IMR-90 (cell line): ENCODE measurements at places on chromosomes 4 and X. TPM values are rescaled to one million over a fixed set of nuclear protein-coding genes. Genes with fewer than 3 reads are reported as not detected.

The IQCM gene
- total RNA-seq: not detected in 2 replicates

DNA sequence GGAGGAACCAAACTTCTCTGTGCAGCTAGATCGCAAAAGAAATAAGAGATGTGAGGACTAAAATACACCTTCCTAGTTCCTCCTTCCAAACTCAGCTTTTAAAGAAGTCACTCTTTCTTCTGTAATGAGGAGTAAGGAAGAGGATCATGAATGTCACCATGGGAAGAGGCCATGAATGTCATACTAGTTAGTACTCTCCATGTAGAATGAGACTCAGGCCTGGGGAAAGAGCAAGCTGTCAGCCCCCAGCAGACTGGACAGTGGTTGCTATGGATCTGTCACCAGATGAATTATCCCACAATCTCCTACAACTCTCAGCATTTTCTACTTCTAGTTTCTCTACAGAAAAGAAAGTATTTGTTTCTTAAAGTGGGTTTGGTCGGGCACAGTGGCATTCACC is 57.1 kb upstream of the PRDM8 start:
- no peak for DNase-seq

DNA sequence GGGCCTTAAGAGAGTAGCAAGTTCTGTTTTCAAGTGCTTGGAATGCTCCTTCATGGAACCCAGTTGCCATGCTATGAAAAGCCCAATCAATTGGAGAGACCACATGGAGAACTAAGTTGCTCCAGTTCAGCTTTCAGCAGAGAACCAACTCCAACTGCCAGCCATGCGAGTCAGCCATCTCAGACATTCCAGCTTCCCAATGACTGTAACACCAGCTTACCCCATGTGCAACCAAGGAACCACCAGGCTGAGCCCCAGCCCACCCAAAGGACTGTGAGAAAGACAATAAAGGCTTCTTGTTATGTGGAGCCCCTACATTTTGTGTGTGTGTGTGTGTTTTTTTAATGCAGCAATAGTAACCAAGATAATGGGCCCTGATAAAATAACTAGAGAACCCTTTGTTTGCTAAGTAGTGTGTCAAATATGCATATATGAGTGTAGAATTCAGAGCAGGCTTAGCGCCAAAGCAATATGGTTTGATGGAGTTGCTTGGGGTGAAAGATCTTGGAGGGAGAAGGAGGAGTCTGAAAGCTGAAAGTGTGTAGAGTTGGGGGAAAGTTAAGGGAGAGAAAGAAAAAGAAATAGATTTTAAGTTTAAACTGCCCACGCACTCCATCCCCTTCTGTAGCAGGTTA is 35.0 kb upstream of the CCKAR start:
- DNase-seq: peak; percentile 77

DNA sequence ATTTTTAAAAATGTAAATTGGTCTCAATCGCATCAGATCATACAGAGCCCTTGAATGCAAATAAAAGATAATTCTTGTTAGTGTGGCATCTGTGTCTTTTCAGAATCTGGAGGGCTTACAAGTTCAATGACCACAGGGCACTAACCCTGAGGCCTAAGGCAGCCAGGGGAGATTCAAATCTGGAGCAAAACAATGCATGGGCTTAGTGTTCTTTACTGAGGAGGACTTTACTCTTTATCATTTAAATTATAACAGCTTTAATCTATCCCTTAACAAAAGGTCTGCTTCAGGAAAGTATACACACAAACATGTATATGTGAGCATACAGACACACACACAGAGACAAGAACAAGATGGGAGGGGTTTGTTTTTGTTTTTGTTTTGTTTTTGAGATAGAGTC is 51.0 kb upstream of the NSUN7 start:
- no peak for DNase-seq

DNA sequence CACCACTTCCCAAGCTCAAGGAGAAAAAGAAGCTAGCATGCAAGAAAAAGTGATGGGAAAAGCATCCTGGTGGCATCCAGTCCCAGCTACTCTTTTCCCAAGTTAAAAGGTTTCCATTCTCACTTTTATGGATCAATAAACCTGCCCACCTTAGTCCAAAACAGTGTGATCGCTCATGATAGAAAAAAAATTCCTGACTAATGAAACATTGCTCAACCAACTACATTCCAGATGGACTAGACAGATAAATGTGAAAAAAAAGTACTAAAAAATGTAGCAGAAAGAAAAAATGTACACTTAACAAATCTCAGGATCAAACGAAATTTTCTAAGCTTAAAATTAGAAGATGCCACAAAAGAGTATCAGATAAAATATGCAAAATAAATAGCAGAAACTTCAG is 312.2 kb downstream of the TMA16 start:
- DNase-seq: no peak

DNA sequence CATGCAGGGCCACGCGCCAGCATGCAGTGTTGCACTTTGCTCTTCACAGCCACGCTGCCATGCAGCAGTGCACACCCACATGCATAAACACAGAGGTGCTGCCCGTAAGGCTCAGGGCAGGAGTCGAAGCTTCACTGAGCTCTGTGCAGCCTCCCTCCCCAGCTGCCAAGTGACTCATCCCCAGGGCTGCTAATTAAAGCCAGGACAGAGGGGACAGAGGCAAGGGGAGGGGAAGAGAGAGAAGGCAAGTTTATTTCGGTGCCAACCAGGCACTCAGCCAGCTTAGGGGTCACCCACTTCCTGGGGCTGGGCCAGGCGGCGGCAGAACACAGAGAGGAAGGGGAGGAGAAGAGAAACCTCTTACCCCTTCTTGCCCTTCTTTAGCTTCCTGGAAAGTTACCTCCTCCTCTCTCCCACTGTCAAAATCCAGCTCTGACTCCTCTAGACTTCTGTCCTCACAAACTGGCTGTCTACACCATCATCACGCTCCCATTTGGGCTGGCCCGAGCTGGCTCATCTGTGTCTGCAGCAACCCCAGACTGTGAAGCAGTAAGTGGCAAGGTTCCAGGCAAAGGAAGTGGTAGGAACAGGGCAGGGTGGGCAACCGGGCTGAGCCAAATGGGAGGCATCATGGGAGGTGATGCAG is 6.2 kb upstream of the IQSEC2 start:
- DNase-seq: peak; percentile 66

DNA sequence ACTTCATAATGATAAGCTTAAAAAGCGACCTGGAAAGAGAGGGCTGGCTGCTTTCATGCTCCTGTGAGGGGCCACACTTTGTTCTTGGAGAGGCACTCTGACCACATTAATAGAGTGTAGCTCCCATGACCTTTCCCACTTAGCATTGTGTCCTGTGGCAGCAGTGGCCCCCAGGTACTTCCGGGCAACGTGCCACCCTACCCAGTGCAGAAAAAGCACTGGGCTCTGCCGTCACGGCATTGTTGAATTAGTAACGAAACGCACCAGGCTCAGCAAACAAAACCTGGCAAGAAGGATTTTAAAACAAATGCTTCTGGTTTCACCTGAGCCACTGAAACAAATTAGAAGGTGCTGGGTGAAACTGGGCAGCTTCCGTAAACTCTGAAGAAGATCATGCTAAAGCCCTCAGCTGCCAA is 5.4 kb upstream of the SORBS2 start:
- DNase-seq: no peak

GRCh38 chr4:6474705-6475457 is 2.5 kb upstream of the PPP2R2C start:
- no peak for DNase-seq

- no peak for DNase-seq
Measured at GRCh38 chrX:27439771-27440170, 23.4 kb downstream of the PPP4R3C start.

DNA sequence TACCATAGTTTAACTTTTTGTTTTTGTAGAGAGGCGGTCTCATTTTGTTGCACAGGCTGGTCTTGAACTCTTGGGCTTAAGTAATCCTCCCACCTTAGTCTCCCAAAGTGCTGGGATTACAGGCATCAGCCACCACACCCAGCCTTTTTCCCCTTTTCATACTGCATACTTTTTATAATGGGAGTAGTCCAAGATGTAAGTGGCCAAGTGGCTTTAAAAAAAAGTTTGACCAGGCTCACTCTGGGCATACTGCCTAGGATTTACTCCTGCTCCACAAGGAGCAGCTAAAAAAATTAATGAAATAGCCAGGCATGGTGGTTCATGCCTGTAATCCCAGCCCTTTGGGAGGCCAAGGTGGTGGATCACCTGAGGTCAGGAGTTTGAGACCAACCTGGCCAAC is 6.0 kb downstream of the GRSF1 start:
- DNase-seq: peak; percentile 16
